GM23248 (cell line): ENCODE measurements at places on chromosomes 12 and 14. TPM values are rescaled to one million over a fixed set of nuclear protein-coding genes. Genes with fewer than 3 reads are reported as not detected.

KRT2 gene
- not detected in 2 replicates for total RNA-seq

ABCC9 gene
- 41.7 and 44.3 TPM in 2 replicates for total RNA-seq

VDR gene
- total RNA-seq = 30.5 and 37.2 TPM in 2 replicates

NFATC4 gene
- 96.9 and 113 TPM in 2 replicates for total RNA-seq

CFAP54 gene
- total RNA-seq = 0.32 and 2.0 TPM in 2 replicates

SYCP3 gene
- not detected in 2 replicates for total RNA-seq

CEBPE gene
- total RNA-seq = not detected in 2 replicates

TAS2R7 gene
- not detected in 2 replicates for total RNA-seq

EDDM3A gene
- not detected in 2 replicates for total RNA-seq

PIANP gene
- total RNA-seq = 0.11 TPM in 1 of 2 replicates, not detected in the other

P3H3 gene
- 32.5 and 43.0 TPM in 2 replicates for total RNA-seq

AMDHD1 gene
- total RNA-seq = 1.1 and 1.3 TPM in 2 replicates

AMIGO2 gene
- 25.7 and 29.9 TPM in 2 replicates for total RNA-seq

CLEC1B gene
- not detected in 2 replicates for total RNA-seq

CNTN1 gene
- total RNA-seq = 0.32 and 0.51 TPM in 2 replicates

KLRK1 gene
- total RNA-seq = not detected in 2 replicates

CPNE6 gene
- not detected in 2 replicates for total RNA-seq

JPH4 gene
- not detected in 2 replicates for total RNA-seq

ZDHHC22 gene
- not detected in 2 replicates for total RNA-seq

TTC7B gene
- 28.2 and 28.7 TPM in 2 replicates for total RNA-seq

SIX1 gene
- total RNA-seq = 7.8 and 11.7 TPM in 2 replicates

PDZRN4 gene
- total RNA-seq = not detected in 2 replicates

SSTR1 gene
- total RNA-seq = 17.6 and 18.4 TPM in 2 replicates

KRT71 gene
- total RNA-seq = not detected in 2 replicates

FKBP4 gene
- 24.0 and 27.6 TPM in 2 replicates for total RNA-seq

GRIN2B gene
- total RNA-seq = not detected in 2 replicates

RAB35 gene
- 32.0 and 37.1 TPM in 2 replicates for total RNA-seq

BIN2 gene
- total RNA-seq = not detected in 2 replicates

PLEKHH1 gene
- under 0.01 TPM in 1 of 2 replicates, not detected in the other for total RNA-seq

BHLHE41 gene
- 0.76 and 1.6 TPM in 2 replicates for total RNA-seq

EXOC3L4 gene
- total RNA-seq = not detected in 2 replicates

KLRF2 gene
- not detected in 2 replicates for total RNA-seq

DPF3 gene
- total RNA-seq = 7.9 and 13.4 TPM in 2 replicates

KRT79 gene
- total RNA-seq = not detected in 2 replicates

ACACB gene
- 1.0 and 4.1 TPM in 2 replicates for total RNA-seq

COL2A1 gene
- not detected in 2 replicates for total RNA-seq

SDR9C7 gene
- not detected in 2 replicates for total RNA-seq

MYO1H gene
- total RNA-seq = not detected in 2 replicates

TMTC2 gene
- 3.5 and 5.6 TPM in 2 replicates for total RNA-seq

KSR2 gene
- not detected in 2 replicates for total RNA-seq

PROX2 gene
- total RNA-seq = not detected in 2 replicates
